ENCODE measurements at places on chromosomes 1 and 21.
A peak's percentile ranks its signal among the peaks of the same experiment; 100 is the strongest.

DNA sequence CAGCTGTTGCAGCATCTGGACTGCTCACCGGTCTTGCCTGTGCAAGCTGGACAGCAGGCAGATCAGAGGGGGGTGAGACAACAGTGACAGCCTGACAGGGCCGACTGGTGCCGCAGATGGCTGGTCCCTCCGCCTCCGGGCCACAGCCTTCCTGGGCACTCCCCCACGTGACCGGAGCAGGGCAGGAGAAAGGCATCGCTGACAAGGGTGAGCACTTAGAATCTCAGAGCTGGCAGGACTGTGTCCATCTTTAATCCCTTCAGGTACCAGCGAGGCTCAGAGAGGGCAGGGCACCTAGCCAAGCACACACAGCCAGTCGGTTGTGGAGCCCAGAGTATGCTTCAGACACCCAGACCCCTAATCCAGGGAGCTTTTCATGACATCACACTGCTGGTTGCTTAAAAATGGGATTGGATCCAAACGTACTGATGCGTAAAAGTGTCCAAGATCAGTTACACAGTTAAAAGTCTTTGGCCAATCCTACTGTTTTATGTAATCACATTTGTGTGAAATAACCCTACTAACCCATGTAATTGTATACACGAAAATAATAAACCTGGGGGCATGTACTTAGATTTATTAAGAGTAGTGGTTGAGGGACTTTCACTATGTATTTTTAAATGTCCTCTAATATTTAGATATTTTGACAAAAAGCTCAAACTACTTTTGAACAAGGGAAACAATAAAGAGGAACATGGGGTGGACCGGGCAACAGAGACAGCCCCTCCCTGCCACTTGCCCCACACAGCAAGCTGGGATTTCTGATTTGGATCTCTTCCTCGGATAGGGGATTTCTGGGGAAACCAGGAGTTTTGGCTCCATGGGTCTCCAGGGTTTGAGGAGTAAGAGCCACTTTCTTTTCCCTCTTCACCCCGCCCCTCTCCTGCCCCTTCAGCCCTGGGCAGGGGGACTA, 758 bp upstream of the CNTN2 start:
- DNase-seq = no peak

GRCh38 chr1:239944666-239945065, 147.0 kb upstream of the FMN2 start:
- no peak for DNase-seq

DNA sequence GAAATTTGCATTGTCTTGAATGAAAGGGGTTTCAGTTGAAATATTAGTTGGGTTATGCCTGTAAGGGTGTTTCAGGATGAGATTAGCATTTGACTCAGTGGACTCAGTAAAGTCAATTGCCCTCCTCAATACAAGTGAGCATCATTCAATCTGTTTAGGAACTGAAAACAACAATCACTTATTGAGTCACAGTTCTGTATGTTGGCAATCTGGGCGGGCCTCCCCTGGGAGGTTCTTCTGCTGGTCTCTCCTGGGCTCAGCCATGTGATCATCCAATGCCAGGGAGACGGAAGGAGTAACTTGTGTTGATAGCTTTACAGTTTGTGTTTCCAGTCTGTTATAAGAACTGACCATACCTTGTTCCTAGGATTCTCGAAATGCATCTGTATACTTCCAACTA, 262.9 kb upstream of the RUNX1 start:
- no peak for DNase-seq

GRCh38 chr1:210344706-210345105, 16.0 kb downstream of the HHAT start:
- DNase-seq = no peak

DNA sequence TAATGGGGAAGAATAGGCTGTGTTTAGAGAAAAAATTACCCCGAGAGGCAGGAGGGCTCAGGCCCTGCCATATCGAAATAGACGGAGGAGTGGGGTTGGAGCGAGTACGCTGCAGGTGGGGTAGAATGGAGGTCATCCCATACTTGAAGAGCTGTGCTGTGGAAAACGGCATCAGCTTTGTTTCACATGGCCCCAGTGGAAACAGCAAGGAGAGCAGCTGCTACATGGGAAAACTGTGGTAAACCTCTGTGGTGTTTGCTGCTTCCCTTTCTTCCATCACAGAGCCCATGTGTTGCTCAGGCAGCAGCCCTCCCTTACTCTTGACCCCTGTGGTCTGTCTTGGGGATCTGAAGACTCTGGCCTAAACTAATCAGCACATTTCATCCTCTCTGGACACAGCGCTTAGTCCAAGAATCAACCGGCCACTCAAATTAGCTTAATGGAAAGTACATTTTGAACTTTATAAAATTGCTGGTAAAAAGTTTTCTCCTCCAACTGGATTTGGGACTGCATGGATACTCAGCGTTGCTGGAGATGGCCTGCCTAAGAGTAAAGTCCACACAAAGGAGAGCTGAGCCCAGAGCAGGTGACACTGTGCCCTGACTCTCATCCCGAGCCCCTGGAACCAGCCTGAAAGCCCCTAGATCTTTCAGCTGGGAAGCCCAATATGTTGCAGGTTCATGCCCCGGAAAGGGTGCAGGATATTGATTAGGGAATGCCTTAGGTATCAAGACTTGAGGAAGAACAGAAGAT, 127.1 kb upstream of the GADD45A start:
- DNase-seq = no peak

DNA sequence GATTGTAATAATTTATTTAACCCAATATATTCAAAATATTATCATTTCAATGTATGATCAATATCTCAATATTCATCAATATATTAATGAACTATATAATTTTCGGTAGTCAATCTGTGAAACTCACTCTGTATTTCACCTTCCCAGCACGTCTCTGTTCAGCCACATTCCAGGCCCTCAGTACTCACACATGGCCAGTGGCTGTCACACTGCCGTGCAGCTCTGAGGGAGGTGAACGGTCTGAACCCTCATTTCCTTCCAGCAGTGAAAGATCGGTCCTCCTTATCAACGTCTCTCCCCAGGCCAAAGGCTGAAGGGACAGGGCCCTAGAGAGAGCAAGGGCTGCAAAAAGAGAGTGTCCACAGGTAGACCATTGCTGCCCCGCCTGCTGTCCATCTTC, 39.5 kb upstream of the ZNF124 start:
- DNase-seq = no peak

DNA sequence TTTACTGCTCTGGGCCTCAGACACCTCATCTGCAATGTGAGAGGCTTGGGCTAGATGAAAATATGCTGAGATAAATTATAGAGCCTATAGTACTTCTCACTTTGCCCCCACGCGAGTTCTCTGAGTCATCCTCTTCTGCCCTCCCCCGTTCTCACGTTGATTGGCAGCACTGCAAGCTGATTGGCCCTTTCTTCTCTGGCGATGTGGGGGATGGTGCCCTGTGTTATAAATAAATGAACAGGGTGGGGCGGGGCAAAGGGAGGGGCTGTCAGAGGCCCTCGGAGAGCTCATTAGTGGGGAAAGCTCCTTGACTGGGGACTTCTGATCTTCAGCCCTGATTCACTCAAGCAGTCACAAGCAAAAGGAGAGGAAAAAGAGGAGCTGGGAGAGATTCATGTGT, 64.3 kb upstream of the ZC3H12A start:
- DNase-seq = no peak

DNA sequence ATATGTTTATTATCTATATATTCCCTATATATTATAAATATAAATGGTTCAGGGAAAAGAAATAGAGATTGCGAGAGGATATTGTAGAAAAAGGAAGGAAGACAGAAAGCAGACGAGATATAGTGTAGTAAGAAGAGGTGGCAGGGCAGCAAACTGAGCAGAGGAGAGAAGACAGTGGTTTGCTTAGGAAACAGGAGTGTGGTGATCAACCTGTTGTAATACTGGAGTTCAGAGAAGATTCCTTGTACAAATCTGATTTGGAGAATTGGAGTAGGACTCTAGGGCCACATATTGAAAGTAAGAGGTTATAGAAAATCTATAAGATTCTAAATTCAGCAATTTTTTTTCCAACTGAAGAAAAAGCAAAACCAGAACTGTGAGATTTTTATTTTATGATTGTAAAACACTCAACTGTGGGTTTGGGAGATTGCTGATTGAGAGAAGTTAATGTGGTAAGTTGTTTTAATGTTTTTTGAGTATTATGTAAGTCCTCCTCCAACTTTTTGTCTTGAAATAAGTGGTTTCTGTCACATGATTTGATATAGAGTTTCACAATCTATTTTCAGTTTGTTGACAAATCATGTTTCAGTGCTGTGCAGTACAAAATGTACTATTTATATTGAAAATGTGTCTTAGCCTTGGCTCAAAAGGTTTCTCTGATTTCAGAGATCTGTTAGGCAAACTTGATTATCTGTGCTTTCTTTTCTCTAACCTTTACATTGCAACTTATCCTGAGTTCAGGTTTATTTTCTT, 9.6 kb upstream of the AMY2B start:
- DNase-seq = no peak

- no peak for DNase-seq
Observed at GRCh38 chr1:18951416-18951815, 5.1 kb downstream of the IFFO2 start.

GRCh38 chr1:82284213-82284612, 483.5 kb downstream of the ADGRL2 start:
- no peak for DNase-seq

GRCh38 chr1:7401814-7402547, 369.1 kb upstream of the VAMP3 start:
- DNase-seq = no peak

DNA sequence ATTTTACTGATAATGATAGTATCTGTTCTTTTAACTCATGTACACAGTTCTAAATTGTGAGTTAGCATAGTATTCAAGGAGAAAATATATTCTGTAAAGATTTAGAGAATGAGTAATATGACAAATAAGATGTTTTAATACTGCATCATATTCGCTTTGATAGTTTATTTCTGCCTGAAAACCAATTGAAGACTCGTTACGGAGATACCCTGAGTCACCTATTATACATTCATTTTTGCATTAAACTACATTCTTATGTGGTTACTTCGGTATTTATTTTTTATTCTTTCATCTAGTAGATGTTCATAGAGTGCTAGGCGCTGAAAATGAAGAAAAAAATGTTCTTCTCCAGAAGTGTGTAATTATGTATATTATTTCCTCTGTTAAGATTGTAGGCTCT, 5.3 kb downstream of the UHMK1 start:
- no peak for DNase-seq

- DNase-seq = peak; percentile 38
Observed at GRCh38 chr1:243849421-243850201, 432 bp downstream of the AKT3 start.

- no peak for DNase-seq
Observed at GRCh38 chr21:41621513-41621912, 113.6 kb upstream of the TMPRSS2 start.

DNA sequence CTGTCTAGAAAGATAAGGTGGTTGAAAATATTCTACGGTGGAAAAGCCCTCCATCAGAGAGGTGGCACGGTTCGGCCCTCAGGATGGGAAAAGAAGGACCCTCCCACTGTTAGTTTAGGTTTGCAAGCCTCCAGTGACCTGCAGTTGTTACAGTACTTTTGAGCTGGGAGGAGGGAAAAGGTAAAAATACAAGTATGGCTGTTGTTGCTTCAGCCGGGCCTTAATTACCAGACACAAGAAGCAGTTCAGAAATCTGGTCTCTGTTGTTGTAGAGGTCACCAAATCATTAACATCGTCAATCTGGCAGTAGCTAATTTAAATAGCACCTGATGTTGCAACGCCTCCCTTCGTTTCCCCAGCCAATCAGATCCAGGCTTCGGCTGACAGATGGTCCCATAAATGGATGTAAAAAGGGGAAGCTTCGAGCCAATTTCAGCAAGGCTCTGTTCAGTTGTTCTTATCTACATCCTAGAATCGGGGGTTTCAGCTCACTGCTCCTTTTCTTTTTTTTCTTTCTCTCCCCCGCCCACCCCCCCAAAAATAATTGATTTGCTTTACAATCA, at the start of gene ELAVL4:
Gene ELAVL4, plus strand, starts transcription at position 424 of the 563 bp plus-strand sequence. CDS start 270 bp downstream, outside the sequence.
- no peak for DNase-seq

- no peak for DNase-seq
Observed at GRCh38 chr1:224358237-224358636, 1.6 kb downstream of the CNIH4 start.

DNA sequence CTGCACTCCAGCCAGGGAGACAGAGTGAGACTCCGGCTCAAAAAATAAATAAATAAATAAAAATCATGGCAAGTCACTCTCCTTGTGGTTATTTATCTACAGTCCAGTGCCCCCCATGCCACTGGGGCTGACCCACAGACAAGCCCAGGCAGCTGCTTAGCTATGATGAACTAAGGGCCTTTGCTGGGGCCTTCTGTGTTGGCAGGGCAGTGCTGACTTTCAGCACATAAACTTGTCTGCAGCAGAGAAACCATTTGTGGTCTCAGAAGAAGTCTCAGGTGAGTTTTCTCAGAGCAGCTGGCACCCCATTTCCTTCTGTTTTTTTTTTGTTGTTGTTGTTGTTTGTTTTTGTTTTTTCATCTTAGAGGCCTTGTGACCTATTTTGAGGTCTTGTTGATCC, 20.9 kb upstream of the CFHR4 start:
- no peak for DNase-seq

Data from stimulated activated CD4-positive, alpha-beta T cell treated with anti-CD3 and anti-CD28 coated beads, Interleukin-2, amount 100 ng/mL, for 48 hours (primary cell).